Hindlimb muscle (tissue), 1 donor: ENCODE measurements at places on chromosomes 16 and 17.

GRCh38 chr17:76988796-76989195 is 120.6 kb downstream of the MGAT5B start:
- DNase-seq = no peak

- DNase-seq = no peak
Measured at GRCh38 chr17:81325714-81326358, 30.7 kb upstream of the SLC38A10 start.

DNA sequence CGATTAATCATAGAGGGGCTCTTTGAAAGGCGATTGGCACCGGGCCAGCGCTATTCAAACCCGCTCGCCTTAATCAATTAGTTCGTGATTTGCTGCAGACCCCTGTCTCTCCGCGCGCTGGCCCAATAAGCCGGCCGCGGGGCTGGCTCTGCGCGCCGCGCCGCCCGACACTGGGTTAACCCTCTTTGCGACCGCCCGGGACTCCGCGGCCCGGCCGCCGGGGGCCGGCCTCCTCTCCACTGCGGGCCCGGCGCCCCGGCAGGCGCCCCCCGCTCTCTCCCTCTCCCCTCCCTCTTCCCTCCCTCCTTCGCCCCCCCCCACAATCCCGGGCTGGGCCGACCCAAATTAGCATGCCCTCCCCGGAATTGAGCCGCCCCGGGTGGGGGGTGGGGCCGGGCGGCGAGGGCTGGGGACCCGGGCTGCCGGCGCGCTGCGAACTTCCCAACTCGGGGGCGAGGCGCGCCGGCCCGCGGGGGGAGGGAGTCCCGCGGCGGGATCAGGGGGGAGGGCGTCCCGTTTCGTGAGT is 428 bp upstream of the SALL1 start:
- no peak for DNase-seq

DNA sequence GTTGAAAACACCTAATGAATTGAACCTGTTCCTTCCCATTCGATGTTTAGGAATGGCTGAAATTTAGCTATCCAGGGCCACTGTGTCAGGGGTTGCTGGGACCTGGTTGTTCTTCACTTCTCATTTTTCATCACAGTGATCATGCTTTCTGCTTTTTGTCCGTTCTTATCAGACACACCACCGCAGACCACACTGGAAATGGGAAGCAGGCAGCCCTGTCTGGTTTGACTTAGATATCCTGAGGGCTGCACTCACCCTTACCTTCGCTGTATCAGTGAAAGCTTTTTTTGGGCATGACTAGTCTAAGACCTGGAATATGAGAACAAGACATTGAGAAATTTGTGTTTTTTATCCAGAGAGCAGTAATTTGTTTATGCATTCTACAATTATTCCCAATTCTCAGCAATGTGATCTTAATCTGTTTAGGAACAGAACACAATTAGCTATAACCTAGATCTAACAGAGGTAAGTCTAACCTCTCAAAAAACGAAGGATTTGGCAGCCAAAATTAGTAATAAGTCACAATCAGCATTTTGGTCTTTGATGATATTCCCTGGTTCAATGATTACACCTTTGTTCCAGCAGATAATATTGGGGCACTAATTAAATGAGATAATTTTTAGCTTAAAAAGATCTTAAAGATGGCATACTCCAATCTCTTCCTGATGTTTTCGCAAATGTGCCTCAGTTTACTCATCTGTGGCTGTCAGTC is 126.0 kb upstream of the GOT2 start:
- DNase-seq = no peak

DNA sequence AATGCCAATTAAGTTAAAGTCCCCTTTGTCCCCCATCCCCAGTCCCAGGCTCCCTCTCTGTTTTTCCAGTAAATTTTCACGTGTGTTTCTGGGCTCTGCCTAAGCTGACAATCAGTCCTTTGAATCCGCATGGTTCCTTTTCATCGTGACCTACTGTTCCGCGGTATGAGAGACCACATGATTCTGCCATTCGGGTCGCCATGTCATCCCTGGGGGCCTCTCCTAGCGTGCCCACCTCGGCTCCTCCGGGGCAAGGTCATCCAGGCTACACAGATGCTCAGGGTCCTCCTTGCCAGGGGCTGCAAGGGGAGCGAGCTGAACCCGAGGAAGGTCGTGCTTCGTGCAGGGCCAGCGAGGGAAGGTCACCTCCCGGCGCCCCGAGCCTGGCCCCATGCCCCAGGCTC is 157.6 kb downstream of the RAB11FIP4 start:
- no peak for DNase-seq

DNA sequence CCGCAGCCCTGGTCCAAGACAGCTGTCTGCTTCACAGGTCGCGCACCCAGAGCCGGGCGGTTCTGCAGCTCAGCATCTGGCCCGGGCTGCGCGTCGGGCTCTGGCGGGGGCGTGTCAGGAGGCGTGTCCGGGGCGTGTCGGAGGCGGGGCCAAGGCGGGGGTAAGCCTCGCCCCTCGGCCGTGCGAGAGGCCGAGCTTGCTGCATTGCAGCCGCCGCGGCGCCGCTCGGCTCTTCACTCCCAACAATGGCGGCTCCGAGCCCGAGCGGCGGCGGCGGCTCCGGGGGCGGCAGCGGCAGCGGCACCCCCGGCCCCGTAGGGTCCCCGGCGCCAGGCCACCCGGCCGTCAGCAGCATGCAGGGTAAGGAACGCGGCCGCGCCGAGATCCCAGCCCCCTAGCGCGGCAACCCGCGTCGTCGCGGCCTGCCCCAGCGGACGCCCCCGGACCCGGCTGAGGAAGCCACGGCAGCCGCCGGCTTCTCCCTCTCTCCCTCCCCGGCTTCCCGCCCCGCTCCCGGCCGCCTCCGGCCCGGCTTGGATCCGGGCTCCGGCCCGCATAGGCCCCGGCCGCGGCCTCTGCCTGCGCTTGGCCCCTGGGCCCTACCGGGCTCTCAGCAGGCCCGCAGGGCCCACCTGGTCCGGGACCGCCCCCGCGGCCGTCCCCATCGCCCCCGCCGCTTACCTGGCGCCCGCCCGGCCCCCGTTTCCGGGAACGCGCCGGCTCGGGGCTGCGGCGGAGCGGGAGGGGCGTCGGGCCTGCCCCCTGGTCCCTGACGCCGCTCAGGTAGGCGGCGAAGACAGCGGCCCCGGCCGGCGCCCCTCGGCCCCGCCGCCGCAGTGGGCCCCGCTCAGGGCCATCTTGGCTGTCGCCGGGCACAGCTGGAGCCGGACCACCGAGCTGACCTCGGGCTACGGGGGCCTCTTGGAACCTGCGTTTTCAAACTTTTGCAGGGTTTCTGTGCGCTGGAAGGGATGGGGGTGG is at the start of gene MAP2K4:
Gene MAP2K4, plus strand, starts transcription at position 236 of the 981 bp plus-strand sequence. Its CDS starts 10 bp downstream, at position 246.
- DNase-seq = peak; percentile 93
